ENCODE measurements at places on chromosomes 4 and X.

- no peak for DNase-seq
These were observed 393.7 kb downstream of the GASK1B start for GRCh38 chr4:157779081-157779480.

- DNase-seq, result no peak
These were observed 10.3 kb downstream of the DOK7 start for GRCh38 chr4:3473181-3473950.

DNA sequence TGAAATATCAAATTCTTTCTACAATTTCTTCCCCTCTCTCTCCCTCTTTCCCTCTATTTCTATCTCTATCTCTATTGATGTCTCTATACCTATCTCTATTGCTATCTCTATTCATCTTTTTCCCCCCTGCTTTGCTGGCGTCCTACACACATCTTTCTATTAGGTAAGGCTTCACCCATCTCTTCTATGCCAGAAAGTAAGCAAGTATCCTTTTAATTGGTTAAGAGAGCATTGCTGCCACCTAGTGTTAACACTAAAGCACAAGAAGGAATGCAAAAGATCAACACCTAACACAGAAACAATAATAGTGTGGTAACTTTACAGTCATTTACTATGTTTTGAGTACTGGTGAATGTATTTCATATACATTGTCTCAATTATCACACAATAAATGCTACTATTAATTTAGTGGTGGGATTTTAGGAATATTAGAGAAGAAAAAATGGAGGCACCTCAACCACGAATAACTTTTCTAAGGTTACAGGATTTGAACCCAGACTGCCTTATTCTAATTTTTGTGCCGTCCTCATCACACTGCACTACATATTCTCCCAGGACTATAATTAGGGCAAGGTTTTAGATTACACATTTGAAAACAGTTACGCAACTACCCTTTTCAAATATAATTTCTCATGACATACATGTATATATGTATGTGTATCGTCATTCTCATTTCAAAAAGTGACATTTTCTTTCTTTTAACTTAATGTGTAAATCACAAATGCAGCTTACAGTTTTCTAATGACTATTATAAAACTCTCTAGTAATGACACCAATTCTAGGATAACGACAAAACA is 3.7 kb upstream of the C4orf36 start:
- no peak for DNase-seq

- no peak for DNase-seq
These were observed 41.9 kb downstream of the PCDH19 start for GRCh38 chrX:100368167-100368566.

DNA sequence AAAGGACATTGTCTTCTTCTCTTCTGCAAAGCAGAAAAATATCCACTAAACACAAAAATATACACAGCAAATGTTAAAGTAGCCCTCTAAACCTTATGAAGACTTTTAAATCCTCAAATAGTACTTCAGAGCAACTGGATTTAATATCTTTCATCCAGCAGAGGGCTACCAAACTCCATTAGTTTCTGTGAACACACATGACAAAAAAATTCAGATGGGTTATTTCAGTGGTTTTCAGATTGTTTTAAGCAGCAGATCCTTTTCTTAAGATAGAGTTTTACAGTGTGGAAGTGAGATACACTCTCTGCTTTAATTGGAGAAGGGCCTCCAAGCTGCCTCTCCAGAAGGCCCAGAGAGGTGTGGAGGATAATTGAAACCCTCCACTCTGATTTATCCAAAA is 56.7 kb downstream of the ANK2 start:
- no peak for DNase-seq

DNA sequence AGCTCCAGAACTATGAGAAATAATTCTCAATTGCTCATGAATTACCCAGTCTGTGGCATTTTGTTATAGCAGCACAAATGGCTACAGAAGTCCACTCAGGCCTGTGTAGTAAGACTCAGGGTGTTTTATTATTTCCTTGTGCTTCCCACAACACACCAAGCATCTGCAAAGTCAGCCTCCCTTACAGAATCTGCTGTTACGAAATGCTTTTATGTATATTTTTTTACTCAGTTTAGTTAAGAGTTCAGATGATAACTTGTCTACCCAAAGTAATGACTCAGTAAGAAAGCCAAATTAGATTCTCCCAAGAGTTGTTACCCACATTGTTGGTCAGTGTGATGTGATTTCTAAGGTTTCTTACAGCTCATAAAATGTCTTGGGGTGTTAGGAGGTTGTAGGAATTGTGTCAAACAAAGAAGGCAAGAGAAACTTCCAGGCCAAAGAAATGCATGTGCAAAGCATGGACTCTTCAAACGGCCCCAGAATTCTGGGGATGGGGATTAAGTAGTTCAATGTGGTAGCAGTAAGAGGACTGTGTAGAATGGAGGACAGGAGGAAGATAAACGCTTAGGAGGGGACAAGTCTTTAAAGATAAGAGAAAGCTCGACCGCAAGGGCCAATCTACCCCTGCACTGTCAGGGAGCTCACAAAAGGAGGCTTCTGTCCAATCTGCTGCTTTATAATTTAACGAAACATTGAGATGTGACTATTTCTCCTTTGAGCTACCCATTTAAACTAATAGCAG is 35.4 kb upstream of the TMEM184C start:
- DNase-seq, result no peak

- DNase-seq, result no peak
These were observed 682.2 kb upstream of the AMOT start for GRCh38 chrX:113522814-113523213.

DNA sequence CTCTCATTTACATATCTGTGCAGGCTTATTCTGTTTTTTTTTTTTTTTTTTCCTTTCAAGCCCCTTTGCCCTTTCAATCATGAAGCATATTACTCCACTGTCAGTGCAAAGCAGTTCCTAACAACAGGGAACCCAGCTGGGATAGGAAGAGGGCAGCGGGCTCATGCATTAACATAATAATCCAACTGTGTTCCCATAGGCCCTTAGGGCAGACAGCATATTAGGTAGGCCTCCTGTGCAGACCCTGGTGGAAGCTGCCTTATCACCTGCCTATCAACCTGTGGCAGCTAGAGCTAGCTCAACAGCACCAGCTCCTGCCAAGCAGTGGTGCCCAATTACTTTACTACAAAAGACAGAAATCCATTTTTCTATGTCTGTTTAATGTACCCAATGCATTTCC is 49.3 kb downstream of the SLC10A7 start:
- DNase-seq, result no peak

DNA sequence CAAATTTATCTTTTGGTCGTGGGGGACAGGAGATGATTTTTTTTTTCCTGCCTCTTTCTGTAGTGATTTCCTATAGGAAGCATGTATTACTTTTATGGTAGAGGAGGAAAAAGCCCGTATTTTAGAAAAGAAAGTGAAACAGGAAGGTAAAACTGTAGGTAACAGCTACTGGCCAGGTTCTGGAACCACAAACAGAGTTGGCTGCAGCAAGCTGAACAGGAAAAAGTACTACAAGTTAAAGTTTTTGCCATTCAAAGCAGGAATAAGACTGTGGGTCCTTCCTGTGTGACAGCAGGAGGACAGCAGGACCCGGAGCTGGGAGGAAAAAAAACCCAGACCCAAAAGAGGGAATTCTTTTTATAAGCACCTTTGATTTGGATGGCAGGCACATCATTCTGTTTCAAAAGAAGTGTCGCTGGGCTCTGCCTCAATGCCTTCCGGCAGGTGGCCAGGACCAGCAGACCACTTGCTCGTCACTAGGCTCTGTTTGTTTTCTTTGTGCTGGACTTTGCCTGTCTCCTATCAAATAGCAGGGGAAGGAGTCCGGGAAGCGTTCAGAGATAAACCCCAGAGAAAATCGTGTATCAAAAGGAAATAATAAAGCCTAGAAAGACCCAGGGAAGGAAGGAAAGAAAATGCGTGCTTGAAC is 277.9 kb downstream of the ADGRA3 start:
- no peak for DNase-seq

GRCh38 chr4:33176566-33176965 is 2456.4 kb downstream of the PCDH7 start:
- DNase-seq, result no peak

- no peak for DNase-seq
These were observed 525.4 kb downstream of the CENPC start for GRCh38 chr4:67019686-67020437.

- no peak for DNase-seq
These were observed 297 bp upstream of the MTMR8 start for GRCh38 chrX:64395568-64395929.

GRCh38 chrX:118208481-118208880 is 91.9 kb upstream of the KLHL13 start:
- no peak for DNase-seq

DNA sequence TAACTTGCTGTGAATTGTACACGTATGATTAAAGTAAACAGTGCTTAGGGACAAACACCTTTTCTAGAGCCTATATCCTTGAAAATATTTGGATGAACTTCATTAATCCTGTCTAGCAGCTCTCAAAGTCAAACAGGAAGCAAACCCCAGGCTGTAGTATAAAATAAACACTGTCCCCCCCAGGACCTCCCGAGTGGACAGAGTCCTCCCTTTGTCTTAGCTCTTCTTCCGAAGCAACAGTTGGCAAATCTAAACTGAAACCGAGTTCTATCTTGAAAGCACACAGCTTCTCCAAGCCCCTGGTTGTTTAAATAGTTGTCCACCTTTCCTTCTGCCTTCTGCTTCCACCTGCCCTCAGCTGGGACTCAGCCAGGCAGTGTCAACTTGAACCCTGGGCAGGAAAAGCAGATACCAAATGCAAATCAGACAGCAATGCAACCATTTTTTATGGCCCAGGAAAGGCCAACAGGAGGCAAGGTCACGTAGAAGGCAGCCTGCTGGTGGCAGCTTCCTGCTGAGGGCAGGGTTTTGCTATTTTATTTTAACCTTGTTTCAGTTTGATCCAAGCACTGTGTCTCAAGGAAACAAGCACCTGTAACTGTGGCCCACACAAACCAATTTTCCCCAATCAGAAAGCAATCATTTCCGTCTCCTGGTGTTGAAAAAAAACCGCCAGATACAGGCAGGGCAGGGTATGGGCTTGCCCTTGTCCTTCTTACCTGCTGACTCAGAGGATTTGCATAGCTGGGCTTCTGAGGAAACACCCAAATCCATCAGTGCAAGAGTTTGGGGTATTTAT is 110.3 kb upstream of the KIT start:
- no peak for DNase-seq

- DNase-seq, result no peak
These were observed 130.4 kb upstream of the CPEB2 start for GRCh38 chr4:14871676-14872430.

- no peak for DNase-seq
These were observed 65.5 kb upstream of the HHIP start for GRCh38 chr4:144580430-144580829.

DNA sequence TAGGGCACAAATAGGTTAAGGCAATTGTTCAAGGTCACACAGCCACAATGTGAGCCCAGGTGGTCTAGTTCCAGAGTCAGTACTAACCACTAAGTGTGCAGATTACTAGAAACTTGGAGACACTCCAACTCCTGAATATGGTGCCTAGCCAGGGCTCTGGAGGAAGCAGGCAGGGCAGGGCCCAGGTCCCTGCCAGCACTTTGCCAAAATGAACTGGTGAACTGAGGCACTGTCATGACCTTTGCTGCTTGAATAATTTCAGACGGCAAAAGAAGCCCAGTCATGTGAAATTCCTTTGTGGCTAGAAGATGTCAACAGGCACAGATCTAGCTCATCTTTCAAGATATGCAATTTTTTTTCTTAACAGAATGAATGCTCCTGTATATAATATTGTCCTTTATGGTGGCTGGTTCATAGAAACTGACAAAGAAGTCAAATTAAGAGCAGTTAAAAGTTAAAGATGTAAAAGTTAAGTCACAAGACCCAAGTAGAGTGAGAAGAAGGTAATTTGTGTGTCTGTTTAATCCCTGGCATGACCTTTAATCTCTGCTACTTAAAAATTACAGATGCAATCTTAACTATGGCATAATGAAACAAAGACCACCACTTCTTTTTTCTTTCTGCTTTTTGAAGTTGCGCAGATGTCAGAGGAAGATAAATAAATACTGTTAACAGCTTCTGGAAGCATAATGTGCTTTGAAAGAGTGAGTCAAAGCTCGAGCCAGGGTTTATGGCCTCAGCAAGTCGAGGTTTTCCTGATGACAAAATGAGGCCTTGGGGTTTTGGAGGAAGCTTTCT is 54.1 kb downstream of the SHROOM3 start:
- DNase-seq, result no peak

All from stimulated activated CD4-positive, alpha-beta T cell treated with anti-CD3 and anti-CD28 coated beads, Interleukin-1b, Interleukin-23, amount 100 ng/mL, for 1 hour (primary cell).